ENCODE measurements at places on chromosomes 6 and 20.

DNA sequence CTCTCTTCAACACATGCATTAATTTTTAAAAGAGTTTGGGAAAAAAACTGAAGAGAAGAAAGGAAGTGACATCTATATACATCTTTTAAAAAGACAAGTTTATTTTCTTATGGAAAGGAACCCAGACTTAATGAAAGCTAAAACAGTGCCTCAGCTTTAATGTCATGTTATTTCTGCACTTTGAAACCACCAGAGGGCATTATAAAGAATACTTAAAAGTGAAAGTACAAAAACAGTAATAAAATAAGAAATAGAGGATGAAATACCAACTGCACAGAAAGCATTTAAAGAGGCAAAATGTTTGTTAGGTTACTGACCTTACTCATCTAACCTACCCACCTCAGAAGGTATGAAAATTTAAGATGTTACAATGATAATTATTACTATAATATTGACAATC lies 98.8 kb downstream of the HUS1B start:
- DNase-seq: no peak

DNA sequence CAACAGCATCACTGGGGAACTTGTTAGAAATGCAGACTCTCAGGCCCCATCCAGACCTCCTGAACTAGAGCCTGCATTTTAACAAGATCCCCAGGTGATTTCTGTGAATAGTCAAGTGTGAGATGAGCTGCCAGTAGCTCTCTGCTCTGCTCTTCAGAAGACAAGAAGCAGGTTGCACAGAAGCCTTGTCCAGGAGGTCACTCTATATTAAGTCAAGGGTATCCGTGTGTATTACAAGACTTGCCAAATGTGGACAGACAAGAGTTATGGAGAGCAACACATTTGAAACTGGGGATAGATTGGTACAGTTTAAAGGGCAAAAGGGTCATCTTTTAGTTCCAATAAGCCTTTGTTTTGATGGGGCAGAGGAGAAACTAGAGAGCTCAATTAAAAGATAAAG lies 23.2 kb upstream of the RIN2 start:
- DNase-seq: no peak

DNA sequence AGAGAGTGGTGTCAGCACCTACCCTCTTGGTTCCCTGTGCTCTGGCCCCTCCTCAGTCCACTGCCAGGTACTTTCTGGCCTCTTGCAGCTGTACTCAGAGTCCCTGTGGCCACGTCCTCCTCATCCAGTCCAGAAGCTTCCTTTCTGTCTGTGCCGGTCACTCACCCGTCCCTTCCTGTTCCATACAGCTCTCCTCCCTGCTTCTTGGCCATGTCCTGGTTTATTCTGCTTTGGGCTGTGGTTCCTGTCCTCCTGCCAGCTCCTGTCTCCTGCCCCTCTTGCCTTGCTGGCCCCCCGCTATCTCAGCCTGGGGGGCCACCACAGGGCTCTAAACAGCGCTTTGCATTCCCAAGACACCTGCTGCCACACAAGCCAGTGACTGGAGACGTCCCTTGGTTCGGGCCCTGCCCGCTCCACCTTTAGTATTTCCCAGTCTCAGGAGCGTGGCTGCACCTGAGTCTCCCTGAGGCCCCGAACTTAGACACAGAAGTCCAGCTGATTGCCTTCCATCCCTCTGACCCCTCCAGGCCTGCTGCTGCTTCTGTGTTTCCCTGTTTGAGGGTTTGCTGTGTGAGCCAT lies 15.5 kb upstream of the RBM38 start:
- DNase-seq: no peak

DNA sequence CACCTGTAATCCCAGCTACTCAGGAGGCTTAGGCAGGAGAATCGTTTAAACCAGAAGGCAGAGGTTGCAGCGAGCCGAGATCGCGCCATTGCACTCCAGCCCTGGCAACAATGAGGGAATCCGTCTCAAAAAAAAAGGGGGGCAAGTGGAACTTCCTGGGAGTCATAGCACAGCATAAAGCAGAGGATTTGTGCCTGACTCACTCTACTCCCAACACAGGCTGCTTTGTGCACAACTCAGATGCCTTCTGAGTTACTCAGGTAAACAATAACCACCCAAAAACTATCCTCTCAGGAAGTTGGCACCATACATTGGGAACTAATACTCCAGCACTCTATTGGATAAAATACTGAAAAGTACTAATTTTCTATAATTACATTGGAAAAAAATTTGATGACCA lies 2.5 kb upstream of the TMEM244 start:
- DNase-seq: no peak

- DNase-seq: no peak
Measured at GRCh38 chr6:29559524-29560287, at the start of gene UBD. Gene UBD (minus strand): TSS chr6:29559732. CDS start chr6:29559701, 31 bp downstream.

GRCh38 chr20:42986143-42986773 lies 203.4 kb downstream of the PTPRT start:
- no peak for DNase-seq

DNA sequence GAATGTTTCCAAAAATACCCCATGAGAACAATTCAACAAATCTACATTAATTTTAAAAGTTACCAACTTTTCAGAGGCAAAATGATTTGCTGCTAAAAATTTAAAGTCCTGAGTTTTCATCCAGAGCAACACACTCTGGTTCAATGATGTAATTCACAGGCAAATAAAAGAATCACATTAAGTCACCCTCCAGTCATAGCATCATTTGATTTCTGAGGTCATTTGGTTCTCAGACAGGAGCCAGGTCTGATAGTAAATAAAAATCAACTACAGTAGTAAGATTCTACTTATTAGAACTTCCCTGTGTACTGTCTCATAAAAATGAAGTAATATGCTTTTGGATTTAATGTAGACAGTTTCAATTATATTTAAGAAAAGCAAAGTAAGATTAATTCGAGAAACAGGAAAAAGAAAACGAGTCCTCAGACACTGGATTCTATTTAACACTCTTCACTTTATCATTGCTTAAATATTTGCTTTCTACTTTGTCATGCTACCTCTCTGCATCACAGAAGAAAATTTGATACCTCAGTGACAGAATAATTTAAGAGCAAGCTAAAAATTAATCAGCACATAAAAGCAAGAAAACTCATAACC lies 25.8 kb downstream of the MAP7 start:
- DNase-seq: no peak

DNA sequence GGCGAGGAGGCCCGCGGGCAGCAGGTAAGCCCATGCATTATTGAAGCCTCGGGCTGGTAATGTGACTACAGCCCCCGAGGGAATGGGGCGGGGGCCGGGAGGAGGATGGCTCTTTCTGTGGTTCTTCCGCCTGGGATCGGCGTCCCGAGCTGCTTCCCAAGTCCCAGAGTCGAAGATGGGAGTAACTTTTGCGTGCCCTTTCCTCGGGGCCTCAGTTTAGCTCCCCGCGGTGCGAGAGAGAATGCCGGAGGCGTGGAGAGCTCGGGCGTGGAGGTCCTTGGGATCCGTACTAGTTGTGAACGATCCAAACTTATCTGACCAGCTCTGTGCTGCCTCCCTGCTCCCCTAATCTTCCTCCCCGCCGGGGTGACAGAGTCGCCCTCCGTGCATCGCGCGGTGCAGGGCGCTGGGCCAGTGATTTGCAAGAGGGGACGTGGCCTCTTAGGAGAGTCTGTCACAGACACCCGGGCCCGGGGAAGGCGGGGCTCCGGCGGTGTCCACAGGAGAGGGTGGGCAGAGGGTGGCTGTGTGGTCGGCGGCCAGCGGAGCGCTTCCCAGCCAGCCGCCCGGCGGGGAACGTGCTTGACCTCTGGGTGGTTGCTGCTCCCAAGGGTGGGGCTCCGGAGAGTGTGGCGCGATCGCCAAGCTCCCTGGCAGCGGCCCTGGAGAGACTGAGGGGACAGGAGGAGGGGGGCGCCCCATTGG lies 815 bp downstream of the UTRN start:
- peak; percentile 29 for DNase-seq

Measured in GM19239 (cell line).